ENCODE measurements at places on chromosomes 5 and 9.

GRCh38 chr5:172973931-172974330 is 9.6 kb upstream of the ATP6V0E1 start:
- no peak for DNase-seq

DNA sequence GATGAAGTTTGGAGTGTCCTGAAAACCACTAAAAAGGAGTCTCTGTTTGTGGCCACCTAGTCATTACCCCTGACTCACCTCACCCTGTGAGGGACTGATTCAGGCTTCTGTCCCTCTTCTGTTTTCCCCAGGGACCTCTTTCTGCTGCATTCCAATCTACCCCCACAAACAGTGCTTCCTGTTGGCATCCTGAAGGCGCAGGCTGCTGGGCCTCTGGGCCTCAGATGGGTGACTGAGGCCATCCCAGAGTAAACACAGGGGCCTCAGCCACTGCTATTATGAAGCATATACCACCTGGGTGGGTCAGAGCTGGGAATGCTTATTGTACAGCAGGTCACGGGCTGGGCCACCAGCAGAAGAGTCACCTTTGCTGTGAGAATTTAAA is 20.0 kb downstream of the MORN5 start:
- DNase-seq: no peak

- DNase-seq: no peak
These were observed 49.1 kb upstream of the EXOC3 start for GRCh38 chr5:393846-394275.

GRCh38 chr9:81174023-81174422 is 515.3 kb downstream of the TLE1 start:
- no peak for DNase-seq

GRCh38 chr9:113290052-113290607 is 13.0 kb downstream of the RNF183 start:
- DNase-seq: no peak

GRCh38 chr9:98429613-98430012 is 174.2 kb upstream of the TBC1D2 start:
- no peak for DNase-seq

DNA sequence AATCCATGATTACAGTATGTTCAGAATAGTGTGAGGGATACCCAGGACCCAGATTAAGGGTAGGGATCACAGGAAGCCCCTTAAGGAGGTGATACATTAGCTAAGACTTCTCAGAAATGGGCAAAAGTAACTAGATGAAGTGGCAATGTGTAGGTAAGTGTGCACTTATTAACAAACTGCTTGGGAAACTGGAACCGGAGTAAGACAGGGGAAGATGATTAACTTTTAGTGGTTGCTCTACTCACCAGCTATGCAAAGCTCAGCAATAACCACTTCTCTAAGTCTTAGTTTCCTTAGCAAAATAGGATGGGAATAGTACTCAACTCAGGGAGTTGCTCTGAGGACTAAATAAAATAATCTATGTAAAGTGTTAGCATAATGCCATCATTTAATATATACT is 182.2 kb downstream of the MCTP1 start:
- no peak for DNase-seq

GRCh38 chr9:101201630-101202029 is 173.1 kb downstream of the PLPPR1 start:
- DNase-seq: no peak

GRCh38 chr5:139675825-139676224 is 27.7 kb downstream of the CXXC5 start:
- DNase-seq: no peak

DNA sequence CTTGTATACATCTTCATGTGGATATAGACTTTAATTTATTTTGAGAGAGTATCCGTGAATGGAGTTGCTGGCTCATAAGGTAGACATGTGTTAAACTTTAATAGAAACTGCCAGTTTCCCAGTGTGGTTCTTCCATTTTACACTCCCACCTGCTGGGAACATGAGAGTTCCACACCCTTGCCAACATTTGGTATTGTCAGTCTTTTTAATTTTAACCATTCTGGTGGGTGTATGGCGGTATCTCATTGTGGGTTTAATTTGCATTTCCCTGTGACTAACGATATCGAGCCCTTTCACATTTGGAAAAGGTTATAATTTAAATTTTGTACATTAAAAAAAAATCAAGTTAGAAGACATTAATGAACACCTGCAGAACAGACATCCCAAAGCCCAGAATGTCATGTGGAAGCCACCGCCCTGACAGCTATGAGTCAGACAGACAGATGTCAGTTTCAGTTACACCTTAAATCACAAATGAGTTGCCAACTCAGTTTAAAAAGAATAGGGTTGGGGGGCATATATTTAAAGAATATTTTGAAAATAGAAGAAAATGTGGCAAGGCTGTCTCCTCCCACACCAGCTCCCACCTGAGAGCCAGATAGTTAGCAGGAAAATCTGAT is 36.9 kb downstream of the ANKRD33B start:
- no peak for DNase-seq

- DNase-seq: no peak
These were observed 98.4 kb upstream of the ZNF366 start for GRCh38 chr5:72605632-72606031.

DNA sequence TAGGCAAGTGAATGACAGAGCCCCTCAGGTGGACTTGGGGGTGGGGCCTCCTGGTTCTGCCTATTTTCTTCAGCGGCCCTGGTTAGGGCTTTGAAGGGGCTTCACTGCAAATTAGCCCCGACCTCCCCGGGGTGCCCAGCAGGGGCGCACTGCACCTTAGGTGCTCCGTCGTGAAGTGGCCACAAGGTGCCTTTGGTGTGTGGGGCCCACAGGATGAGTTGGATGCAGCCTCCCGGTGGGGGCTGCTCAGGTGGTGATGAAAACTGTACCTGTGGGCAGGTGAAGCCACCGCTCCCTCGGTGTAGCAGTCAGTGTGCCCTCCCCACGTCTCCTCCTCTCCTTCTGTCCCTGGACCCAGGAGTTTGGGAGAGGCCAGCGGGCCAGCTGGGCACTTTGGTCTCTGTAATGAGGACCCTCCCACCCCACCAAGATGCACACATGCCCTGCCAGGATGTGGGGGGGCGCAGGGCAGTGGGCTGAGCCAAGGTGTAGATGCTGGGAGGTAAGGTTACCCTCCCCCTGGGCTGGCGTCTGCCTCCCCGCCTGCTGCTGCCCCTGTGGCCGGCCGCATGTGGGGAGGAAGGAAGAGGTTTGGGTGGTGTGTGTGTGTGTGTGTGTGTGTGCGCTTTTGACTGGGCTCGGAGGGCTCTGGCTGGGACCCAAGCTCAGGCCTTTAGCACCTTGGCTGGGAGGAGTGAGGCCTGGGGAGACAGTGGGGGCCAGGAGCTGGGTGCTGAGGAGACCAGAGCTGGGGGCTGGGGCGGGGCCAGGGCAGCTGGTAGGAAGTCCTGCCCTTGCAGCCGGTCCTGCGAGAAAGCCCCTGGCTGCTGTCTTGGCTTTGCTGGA is 55.6 kb downstream of the RXRA start:
- no peak for DNase-seq

- no peak for DNase-seq
These were observed 155.6 kb downstream of the CRB2 start for GRCh38 chr9:123511326-123512277.

- no peak for DNase-seq
These were observed 105.2 kb downstream of the FRMD3 start for GRCh38 chr9:83432877-83433550.

- DNase-seq: no peak
These were observed 117.6 kb downstream of the CARTPT start for GRCh38 chr5:71836559-71837112.

GRCh38 chr5:41517909-41518308 is 7.5 kb upstream of the PLCXD3 start:
- DNase-seq: no peak

- DNase-seq: no peak
These were observed 33.0 kb downstream of the LHX3 start for GRCh38 chr9:136171801-136172411.

- no peak for DNase-seq
These were observed 364.1 kb downstream of the PRELID2 start for GRCh38 chr5:145471026-145471425.

DNA sequence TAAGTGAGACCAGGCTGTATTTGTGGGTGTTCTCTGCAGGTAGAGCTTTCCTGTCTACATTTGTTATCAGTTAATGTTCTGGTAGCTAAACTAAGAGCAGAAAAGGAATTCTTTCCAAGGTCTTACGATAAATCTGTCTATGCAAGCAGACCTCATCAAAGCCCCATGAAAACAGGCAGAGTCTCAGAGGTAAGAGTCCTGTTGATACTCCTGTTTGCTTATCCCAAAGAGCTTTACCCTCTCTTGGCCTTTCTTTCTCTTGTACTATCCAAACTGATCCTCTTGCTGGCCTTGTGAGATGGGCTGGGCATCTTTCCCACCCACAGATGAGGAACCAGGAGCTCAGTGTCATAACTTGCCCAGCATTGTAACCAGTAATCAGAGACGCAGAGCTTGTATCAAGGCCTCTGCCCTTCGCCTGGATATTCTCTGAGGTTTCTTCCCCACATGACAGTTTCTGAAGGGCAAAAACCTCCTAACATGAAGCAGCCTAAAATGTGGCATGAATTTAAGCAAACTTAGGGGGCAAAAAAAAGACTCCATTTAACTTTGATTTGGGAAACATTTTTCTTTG is 33.5 kb downstream of the PRKACG start:
- DNase-seq: no peak

- DNase-seq: no peak
These were observed 86.0 kb upstream of the ZNF618 start for GRCh38 chr9:113790093-113790492.

GRCh38 chr9:137454145-137454596 is 5.0 kb downstream of the NSMF start:
- DNase-seq: no peak

GRCh38 chr5:179795049-179795862 is 1.5 kb downstream of the LTC4S start:
- DNase-seq: no peak

DNA sequence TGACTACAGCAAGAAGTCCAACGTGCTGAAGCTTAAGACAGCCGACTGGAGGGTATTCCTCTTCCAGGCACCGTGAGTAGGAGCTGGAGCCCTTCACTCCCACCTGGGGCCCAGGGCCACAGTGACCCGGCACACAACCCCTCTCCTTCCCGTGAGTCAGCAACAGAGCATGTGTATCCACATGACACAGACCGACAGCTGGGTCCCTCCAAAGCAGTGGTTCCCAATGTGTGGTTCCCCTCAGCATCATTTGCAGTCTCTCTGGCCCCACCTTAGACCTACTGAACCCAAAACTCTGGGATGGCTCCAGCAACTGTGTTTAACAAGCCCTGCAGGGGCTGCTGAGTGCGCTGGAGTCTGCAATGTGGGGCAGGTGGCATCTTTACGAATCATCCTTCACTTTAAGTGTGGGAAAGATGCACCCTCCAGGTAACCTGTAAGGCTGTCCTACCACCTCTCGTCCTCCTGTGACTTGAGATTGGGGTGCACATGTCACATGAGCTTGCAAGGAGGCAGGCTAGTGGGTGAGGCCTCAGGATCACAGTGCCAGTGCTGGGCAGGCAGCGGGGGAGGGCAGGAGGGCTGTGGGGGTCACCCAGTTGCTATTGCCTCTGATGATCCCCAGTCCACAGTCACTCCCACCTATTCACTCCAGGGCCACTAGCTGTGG is 42.2 kb downstream of the PSD2 start:
- no peak for DNase-seq

GRCh38 chr5:112784726-112785125 is 47.0 kb downstream of the APC start:
- DNase-seq: no peak

GRCh38 chr5:175162036-175162435 is 281.9 kb downstream of the DRD1 start:
- no peak for DNase-seq

DNA sequence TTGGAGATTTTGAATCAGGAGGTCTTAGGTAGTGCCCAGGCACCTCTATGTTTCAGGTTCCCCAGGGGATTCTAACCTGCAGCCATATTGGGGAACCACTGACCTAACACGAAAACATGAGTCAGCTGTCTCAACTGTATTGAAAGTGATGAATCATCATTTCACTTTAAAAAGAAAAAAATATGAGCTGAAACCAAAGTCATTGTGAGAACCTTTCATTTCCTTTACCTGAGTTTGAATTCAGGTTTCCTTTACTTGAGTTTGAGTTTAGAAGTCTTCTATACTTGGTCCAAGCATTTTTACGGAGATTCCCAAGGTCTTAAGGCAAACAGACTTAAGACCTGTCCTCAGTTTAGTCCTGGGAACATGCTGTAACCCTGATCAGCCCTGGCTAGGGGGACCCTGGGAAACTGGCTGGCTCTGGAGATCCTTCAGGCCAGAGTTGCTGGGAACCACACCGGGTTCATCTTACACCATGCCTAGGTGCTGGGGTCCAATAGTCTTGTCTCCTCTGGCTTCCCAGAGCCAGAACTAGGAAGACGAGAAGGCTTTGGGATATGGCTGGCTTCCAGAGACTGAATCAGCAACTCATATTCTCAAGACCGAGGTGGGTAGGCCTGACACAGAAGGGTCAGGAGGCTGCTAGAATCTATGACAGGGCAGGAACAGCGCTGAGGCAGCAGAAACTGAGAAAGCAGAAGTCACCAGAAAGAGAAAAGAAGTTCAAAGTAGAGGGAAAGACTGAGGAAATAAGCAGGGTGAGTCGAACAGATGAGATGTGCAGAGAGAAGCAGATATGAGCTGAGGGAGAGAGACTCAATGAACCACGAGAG is 16.4 kb upstream of the PDCD1LG2 start:
- no peak for DNase-seq

DNA sequence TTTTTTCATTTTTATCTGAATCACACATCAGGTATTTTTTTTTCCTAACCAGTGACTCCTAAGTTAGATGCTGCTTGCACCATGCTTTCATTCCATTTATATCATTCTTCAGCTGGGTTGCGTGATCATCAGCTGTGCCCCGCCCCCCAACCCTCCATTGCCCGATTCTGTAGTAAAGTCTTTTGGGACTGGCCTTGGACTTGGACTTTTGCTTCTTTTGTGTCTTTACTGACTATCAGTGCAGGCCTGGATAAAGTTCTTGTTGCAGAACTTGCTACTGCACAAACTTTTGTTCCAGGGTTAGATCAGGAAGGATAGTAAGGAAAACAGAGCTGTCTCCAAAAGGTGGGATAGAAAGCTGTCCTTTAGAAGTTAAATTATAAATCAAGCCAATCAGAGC is 38.5 kb downstream of the SLC22A5 start:
- DNase-seq: no peak

DNA sequence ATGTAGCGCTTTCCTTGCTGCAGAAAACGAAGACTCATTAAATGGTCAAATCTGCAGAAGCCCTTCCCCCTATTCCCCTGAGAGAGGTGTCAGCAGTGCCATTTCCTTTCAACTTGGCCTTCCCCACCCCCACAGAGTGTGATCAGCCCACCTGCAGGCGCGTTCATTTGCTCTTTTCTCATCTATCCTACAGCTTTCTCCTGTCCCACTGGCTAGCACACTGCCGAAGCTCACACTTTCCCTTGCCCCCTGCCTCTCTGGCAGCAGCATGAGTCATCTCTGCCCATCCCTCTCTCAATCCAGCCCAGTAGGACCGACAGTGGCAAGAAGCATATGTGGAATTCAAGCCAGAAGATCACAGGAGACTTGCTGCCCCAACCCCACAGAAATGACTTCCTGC is 213.8 kb downstream of the FAM114A2 start:
- no peak for DNase-seq

GRCh38 chr9:90020276-90020871 is 415.6 kb downstream of the GADD45G start:
- DNase-seq: no peak
